Activated naive CD4-positive, alpha-beta T cell treated with anti-CD3 and anti-CD28 coated beads, Interleukin-2, amount 50 U/mL, for 72 hours (primary cell): ENCODE measurements at places on chromosomes 11 and 22.
A peak's percentile ranks its signal among the peaks of the same experiment; 100 is the strongest.

DNA sequence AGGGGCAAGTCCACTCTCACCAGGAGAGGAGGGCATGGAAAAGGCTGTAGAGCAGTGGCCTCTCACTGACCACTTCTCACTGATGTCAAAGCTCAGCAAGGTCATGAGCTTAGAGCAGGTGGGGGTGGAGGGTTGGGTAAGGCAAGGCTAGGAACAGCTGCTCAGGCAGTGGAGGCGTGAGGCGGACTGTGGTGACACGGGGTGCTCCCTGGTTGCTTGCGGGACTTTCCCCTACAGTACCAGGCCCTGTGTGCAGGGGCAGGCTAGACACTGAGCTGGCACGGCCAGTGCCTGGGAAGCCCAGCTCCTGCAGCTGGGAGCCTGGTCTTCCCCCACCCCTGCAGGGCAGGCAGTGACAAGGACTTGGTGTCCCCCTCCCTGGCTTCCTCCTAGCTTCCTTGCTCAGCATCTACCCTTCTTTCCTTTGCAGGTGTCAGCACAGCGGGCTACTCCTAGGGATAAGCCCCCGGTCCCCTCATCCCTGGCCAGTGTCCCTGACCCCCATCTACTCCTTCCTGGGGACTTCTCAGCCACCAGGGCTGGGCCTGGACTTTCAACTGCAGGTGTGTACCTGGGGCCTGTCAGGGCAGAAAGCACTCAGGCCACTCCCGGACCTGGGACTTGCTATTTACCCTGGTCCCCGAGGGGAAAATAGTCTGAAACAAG lies 45.6 kb downstream of the PISD start:
- DNase-seq, result no peak

GRCh38 chr11:106326087-106326486 lies 248.6 kb downstream of the AASDHPPT start:
- no peak for DNase-seq

GRCh38 chr11:96016978-96017502 lies 93.1 kb upstream of the MTMR2 start:
- no peak for DNase-seq

- no peak for DNase-seq
Observed at GRCh38 chr22:50049299-50050195, 8.6 kb downstream of the TTLL8 start.

- peak; percentile 99 for DNase-seq
Observed at GRCh38 chr22:38181453-38182200, at the start of gene PLA2G6. Gene PLA2G6 (minus strand): TSS chr22:38181830. CDS start chr22:38169426, 12,404 bp downstream.

DNA sequence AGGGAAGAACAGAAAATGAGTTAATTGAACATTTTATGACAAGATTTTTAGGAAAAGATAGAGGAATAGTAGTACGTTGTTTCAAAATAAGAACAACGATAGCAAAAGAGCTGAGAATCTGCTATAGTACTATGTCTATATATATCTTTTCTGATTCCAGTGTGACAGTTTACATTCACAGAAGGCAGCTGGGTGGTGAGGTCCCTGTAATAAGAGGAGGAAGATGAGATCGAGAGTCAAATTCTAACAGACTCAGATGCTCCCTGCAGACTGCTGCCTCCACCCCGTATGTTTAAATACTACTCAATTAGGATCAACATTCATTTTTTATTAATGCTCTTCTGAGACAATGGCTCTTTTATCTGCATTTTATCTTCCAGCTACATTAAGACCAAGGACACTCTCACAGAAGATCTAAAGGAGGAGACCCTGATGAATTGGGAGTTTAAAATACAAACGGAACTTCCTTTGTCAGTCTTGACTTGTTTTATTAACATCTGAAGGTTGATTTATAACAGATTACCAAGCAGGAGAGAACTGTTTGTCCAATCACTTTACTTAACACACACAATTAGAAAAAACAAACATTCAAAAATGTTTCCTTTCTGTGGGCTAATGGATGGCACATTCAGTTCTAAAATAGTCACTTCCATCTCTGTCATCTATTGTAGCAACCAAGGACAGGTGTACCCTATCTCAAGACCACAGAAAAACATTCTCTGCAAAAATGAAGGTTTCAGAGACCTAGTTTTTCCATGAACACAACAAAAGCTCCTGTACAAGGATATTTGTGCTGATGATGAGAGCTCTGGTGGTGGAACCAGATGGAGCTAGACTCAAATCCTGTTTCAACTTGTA lies 240.2 kb downstream of the CADM1 start:
- no peak for DNase-seq

- no peak for DNase-seq
Observed at GRCh38 chr11:117696540-117696939, 100.5 kb downstream of the DSCAML1 start.

DNA sequence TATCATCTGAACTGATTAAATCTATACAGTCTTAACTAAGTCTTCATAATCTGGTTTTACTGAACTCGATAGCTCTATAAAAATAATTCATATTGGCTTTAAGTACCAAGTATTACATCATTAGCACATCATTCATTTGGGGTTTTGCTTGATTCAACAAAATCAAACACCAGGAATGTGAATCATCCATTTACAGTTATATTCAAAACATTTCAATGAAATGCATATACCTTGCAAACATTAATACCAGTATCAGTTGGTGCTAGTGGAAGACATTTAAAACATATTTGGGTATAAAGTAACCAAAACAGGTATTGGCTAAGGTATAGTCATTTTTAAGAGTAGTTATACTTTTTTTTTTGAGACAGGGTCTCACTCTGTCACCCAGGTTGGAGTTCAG lies 12.2 kb upstream of the CCDC89 start:
- DNase-seq, result no peak
